ENCODE measurements at places on chromosomes 3 and 15. TPM values are rescaled to one million over a fixed set of nuclear protein-coding genes. Genes with fewer than 3 reads are reported as not detected.

DNA sequence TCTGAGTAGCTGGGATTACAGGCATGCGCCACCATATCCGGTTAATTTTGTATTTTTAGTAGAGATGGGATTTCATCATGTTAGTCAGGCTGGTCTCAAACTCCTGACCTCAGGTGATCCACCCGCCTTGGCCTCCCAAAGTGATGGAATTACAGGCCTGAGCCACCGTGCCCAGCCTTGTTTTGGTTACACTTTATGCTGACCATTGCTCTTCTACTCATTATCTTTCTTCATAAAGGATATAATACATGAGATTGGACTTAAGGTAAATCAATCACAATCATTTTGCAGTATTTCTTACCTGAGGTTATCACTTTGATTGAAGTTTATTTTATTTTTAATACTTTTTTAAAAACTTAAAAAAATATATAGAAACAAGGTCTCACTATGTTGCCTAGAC lies 2.2 kb upstream of the LEO1 start:
- no peak overlapping the region for H3K27ac ChIP-seq
- H3K4me1 ChIP-seq, result peaks cover 21% of the 10 kb centered on the region
- no peak for DNase-seq
- H3K27me3 ChIP-seq, result peaks cover 2% of the 10 kb centered on the region
- H3K36me3 ChIP-seq, result peaks cover 8% of the 10 kb centered on the region

- H3K27ac ChIP-seq, result no peak overlapping the region
- H3K27me3 ChIP-seq, result peaks cover 16% of the 10 kb centered on the region
- H3K36me3 ChIP-seq, result no peaks in the 10 kb centered on the region
- no peak for DNase-seq
These were observed 4.9 kb downstream of the KLHL40 start for GRCh38 chr3:42690191-42690590.

GRCh38 chr15:49692514-49693090 lies 71.8 kb downstream of the DTWD1 start:
- no peak overlapping the region for H3K27ac ChIP-seq
- no peaks in the 10 kb centered on the region for H3K36me3 ChIP-seq
- DNase-seq, result no peak
- H3K27me3 ChIP-seq, result peaks cover 7% of the 10 kb centered on the region
- H3K4me3 ChIP-seq, result no peak overlapping the region

Gene ZNF80
- 0.44 TPM for total RNA-seq

DNA sequence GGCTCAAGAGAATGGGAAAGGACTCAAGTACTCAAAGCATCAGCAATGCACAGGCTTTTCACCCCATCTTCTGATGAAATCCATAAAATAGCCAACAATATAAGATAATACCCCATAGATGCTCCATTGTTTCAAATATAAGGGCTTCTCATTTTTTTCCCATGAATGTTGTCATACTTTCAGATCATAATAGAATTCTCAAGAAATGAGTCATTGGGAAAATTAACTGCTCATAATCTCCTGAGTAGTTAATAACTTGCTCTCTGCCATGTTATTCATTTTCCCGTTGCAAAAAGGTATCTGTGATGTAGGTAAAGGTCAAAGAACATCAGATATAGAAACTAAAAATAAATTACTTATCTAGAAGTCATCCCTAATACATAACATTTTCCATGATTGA lies 121.9 kb downstream of the NSUN3 start:
- H3K4me3 ChIP-seq, result no peak overlapping the region
- no peak overlapping the region for H3K27ac ChIP-seq
- no peak for DNase-seq
- no peaks in the 10 kb centered on the region for H3K4me1 ChIP-seq

DNA sequence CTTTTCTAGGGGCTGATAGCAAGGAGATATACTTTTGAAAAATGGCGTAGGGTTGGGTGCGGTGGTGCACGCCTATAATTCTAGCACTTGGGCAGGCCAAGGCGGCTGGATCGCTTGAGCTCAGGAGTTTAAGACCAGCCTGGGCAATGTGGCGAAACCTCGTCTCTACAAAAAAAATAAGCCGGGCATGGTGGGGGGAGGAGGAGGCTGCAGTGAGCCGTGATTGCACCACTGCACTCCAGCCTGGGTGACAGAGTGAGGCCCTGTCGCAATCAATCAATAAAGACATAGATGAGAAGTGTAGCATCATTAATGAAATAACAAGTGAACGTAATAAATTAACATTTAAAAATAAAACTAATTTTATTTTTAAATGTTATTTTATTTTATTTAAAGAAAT lies 134.6 kb downstream of the SLCO3A1 start:
- no peak overlapping the region for H3K4me3 ChIP-seq
- no peaks in the 10 kb centered on the region for H3K36me3 ChIP-seq
- no peak for DNase-seq
- no peak overlapping the region for H3K27ac ChIP-seq
- H3K27me3 ChIP-seq, result no peaks in the 10 kb centered on the region

Gene EPB42
- not detected for total RNA-seq

DNA sequence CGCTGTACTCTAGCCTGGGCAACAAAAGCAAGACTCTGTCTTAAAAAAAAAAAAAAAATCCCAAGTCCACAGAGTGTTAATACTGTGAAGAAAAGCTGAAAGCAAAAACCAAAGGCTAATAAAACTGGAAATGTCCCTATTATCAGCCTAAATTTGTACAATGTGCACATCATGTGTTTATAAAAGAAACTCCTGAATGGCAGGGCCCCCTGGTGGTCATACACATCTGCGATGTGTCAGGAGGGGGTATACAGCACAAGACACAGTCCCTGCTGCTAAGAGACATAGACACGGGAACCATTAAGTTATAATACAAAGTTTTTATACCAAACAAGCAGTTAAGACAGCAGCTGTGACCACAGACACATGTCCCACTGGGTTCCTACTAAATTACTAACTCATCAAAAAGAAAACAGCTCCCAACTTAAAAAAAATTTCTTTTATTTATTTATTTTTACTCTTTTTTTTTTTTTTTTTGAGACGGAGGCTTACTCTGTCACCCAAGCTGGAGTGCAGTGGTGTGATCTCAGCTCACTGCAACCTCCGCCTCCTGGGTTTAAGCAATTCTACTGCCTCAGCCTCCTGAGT lies 31.0 kb downstream of the IDH2 start:
- peaks cover 12% of the 10 kb centered on the region for H3K4me1 ChIP-seq
- no peak overlapping the region for H3K4me3 ChIP-seq

DNA sequence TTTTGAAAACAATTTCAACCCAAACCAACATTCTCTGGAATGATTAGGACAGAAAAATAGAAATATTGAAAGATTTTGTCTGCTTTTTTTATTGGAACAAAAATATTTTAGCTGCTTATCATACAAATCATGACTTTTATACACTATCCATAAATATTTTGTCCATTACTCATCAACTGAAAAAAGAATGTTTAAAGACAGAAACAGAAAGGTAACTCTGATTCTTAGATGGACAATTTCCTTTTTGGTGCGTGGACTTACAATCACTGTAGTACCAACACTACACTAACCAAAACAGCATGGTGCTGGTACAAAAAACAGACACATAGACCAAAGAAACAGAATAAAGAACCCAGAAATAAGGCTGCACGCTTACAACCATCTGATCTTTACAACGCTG lies 582.8 kb upstream of the CCDC54 start:
- no peak overlapping the region for H3K27ac ChIP-seq
- DNase-seq, result no peak
- no peak overlapping the region for H3K4me3 ChIP-seq
- no peaks in the 10 kb centered on the region for H3K4me1 ChIP-seq
- H3K27me3 ChIP-seq, result peaks cover 6% of the 10 kb centered on the region

Gene CRYBG3
- total RNA-seq, result 1.3 TPM

- peak overlapping the region; percentile 30 for H3K4me3 ChIP-seq
- H3K27me3 ChIP-seq, result no peaks in the 10 kb centered on the region
- peaks cover 16% of the 10 kb centered on the region for H3K4me1 ChIP-seq
- no peaks in the 10 kb centered on the region for H3K36me3 ChIP-seq
- peak overlapping the region; percentile 84 for H3K27ac ChIP-seq
These were observed 41.5 kb downstream of the ADGRG7 start for GRCh38 chr3:100650651-100651619.

- no peaks in the 10 kb centered on the region for H3K36me3 ChIP-seq
- no peak overlapping the region for H3K27ac ChIP-seq
- no peak for DNase-seq
- H3K4me1 ChIP-seq, result no peaks in the 10 kb centered on the region
- no peaks in the 10 kb centered on the region for H3K27me3 ChIP-seq
These were observed 176.2 kb downstream of the PEX5L start for GRCh38 chr3:179860275-179861107.

Gene CPLX3
- total RNA-seq, result not detected

Gene SHC4
- 0.25 TPM for total RNA-seq

Gene GPR62
- not detected for total RNA-seq

All from activated naive CD4-positive, alpha-beta T cell treated with anti-CD3 and anti-CD28 coated beads for 36 hours (primary cell).